NCI-H526 treated with DMSO at 0.1 percent for 48 hours (cell line): ENCODE measurements at places on chromosomes 5 and 9.

- DNase-seq: no peak
These were observed 54.7 kb upstream of the TTC39B start for GRCh38 chr9:15361737-15362136.

DNA sequence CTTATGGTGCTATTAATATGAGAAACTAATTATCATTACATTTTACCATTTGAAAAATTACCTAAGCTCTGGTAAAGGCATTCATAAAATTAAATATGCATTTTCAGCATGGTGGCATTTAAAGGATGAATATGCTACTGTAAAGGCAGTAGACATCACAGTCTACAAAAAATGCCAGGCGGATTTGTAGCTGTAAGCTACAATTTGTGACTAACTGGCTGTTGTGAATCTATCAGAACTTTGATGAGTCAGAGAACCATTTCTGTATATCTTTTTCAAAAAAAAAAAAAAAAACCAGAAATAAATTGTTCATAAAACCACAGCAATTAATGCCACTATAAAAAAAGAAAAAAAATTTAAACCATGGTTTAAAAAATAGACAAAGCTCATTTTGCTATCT lies 186.3 kb downstream of the NFIB start:
- no peak for DNase-seq

DNA sequence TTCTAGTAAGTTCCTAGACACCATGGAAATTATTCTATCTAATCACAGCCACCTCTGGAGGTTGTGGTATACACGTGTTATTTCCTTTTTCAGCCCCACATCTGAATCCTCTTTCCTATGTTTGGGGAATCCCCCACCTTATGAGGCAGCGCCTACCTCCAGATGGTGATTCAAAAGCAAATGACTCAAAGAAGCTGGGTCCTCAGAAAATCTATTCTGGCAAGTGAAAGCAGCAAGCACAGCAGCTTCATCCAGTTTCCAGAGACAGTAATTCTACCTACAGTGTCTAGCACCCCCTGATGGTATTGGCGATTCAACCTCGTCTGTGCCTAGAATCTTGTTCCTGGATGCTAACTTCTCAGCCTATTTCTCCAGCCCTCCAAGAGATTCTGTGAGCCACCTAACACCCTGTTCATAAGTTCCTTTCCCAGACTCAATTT lies 43.0 kb downstream of the STRBP start:
- no peak for DNase-seq

DNA sequence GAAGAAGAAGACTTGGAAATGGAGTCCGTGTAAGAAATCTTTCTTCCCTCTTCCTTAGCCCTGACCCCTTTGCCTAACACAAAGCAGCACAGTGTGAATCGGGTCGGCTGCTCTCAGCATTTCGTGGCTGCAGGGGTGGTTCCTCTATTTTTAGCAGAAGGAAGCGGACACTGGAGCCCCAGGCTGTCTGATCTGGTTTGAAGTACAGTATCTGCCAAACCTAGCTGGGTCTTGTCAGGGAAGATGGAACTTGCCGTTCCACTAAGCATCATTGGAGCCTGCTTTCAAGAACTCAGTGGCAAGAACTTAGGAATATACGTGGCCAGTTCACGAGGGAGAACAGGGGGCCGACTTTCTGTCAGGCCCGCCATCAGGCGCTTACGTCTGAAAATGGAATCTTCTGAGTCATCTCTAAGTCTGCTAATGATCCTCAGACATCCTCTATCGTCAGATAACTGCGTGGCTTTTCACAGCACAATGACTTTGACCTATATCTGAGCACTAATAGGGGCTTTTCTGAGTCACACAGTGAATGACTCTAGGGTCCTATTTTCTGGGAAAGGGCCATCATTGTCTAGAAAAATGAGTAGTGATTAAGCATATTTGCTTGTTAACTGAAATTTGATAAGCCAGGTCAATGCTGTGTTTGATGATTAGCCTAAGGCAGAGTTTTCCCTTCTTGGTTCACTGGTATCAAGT lies 43.3 kb upstream of the NCS1 start:
- no peak for DNase-seq

DNA sequence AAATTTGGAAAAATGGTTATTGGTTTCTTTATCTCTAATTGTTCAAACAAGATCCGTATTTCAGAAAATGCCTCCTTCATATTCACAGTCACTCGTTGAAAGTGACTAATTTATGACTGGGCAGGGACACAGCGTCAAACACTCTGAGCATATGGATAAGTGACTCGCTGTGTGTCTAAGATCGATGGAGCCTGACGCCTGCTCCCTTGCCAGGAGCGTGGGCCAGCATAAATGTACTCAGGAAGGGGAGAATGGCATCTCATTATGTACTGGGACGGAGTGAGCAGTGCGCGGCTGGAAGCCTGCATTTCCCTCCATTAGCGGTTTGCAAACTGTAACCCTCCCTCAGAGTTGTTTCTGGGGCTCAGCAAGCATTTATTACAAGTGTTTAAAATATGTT lies 79.8 kb upstream of the CAST start:
- peak; percentile 24 for DNase-seq

GRCh38 chr5:78050888-78051287 lies 243.6 kb downstream of the AP3B1 start:
- peak; percentile 85 for DNase-seq

GRCh38 chr5:83331842-83332241 lies 139.7 kb upstream of the VCAN start:
- no peak for DNase-seq

DNA sequence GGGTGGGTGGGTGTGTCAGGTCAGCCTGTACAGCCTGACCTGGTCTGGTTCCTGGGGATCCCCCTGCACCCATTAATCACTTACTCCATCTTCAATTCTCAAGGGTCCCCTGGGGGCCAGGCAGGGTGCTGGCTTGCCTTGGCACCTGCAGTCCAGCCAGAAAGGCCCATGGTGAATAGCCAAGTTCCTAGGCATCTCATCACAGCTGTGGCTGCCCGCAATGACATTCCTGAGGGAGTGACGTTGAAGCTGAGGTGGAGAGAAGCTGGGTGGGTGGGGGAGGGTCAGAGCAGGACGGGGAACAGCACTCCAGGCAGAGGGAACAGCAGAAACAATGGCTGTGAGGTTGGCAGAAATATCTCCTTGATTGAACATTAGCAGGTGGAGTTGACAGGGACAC lies 10.6 kb downstream of the HMCN2 start:
- DNase-seq: no peak
